ENCODE measurements at places on chromosomes 3 and 15.

DNA sequence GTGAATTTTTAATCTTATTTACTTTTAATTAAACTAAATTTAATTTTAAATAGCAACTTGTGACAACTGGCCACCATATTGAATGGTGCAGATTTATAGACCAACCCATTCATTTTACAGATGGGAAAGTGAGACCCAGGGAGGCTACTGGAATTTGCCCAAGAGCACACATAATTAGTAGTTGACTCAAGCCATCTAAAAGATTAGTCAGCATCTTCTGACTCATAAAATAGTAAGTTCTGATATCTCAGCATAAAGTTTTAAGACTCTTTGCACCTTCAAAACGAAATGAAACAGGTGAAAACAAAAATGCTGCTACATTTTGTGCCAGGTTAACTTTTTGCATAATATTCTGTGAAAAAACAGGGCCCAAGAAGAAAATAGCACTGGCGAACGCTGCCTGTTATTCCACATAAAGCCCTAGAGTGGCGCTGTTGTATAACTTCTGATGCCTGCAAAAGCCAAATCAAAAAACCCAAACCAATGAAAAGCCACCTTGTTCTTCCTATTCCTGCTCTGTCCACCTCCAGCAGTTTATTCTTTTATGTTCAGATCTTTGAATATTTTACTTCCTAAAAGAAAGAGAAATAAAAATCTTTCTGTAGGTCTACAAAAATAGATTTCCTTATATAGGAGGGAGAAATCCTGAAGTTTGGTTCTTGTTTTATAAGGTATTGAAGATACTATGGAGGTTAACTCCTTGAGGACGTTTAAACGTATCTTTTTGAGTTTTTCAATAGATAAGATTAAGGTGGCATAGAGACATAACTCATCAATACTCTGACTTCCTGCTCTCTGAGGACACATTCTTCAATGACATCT lies 62.8 kb downstream of the OTOL1 start:
- peak; percentile 46 for DNase-seq

- DNase-seq = no peak
Observed at GRCh38 chr15:63357061-63357460, 24.6 kb downstream of the CA12 start.

DNA sequence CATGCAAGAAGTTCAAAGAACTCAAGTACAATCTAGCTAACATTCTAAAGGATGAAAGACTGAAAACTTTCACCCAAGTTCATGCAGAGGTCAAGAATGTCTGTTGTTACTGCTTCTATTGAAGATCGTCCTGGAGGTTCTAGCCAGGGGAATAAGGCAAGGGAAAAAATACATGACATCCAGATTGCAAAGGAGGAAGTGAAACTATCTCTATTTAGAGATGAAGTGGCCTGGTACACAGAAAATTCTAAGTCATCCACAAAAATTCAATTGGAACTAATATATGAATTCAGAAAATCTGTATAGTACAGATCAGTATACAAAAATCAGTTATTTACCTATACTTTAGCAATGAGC lies 693.0 kb downstream of the NR2F2 start:
- no peak for DNase-seq

DNA sequence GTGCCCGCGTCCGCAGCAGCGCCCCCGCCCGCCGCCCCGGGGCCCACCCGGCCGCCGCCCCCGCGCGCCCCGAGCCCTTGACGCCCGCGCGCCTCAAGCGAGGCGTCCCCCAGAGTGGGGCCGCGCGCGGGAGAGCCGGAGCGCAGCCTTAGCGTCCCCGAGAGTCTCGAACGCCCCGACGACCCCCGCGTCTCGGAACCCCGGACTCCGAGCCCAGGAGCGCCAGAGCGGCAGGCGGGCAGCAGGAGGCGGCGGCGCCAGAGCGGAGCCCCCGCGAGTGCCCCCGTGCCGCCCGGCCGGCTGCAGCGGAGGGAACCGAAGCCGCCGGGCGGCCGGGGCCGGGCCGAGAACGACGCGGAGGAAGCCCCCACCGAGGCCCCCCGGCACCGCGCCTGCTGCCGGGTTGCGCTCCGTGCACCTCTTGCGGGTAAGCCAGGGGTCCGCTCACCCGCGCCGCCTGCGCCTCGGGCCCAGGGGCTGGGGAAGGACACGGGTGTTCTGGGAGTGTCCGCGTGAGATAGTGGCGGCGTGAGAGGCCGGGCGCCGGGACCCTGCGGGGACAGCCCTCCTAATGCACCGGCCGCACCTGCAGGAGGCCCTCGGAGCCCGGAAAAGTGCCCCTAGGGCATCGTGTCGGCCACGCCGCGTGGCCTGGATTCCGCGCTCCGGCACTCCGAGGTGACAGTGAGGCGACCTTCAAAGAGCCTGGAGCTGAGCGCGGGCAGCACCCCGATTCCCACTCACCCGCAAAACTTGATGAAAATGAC lies 52.0 kb upstream of the ULK4 start:
- DNase-seq = no peak
